ENCODE measurements at places on chromosomes 3 and 15.

DNA sequence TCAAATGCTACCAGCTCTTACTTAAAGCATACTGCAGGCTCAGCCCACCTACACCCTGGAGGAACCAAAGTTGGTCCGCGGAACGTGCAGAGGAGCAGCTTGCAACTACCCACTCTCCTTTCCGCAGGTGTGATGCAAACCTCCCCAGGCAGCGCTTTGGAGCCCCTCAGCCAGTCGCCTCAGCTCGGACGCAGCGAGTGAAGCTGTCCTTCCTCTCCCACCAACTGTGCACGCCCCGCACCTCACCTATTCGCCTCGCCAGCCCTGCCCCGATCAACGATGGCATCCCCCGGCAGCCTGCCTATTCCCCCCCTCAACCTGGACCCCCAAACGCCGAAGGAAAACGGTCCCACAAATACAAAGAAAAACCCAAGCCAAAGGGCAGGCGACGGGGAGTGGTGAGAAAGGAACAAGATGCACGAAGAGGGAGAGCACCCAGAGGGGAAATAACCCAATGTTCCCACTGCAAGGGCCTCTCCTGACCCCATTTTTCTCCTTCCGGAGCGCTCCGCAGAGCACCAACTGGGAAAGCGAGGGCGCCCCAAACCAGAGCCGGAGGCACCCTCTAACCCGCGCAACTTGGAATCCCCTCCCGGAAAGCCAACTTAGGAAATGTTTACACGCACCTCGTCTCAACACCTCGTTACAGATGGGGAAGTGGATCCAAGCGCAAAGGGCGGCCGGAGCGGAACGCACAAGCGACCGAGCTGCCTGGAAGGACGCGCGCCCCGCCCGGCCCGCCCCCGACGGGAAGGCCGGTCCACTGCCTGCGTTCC lies 665 bp downstream of the GLB1 start:
- DNase-seq: peak; percentile 25

DNA sequence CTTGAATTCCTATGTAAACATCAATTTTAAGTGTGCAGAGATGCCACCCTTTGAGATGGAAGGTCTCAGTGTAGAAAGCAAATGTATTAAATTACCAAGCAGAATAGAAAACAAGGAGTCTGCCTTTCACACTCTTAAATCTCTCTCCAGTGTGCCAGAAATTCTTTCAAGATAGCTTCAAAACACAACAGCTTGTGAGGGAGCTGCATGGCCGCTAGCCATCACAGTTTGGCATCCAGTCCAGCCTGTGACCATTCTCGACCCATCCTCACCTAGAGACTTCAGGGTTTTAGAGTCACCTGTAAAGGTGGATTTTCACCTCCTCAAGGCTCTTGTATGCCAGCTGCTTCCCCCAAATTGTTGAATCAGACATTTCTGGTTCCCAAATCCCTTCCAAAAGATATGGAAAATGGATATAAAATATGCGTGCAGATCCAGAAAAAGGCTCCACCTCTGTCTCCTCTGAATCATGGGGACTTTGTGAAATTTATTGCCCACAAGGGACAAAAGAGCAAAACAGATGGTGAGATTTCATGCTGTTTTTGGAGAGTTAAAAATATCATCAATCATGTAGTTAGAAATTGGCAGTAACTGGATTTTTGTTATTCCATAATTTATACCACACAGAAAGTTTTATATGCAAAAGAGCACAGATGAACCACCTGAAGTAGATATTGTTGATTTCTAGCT lies 114.2 kb upstream of the THRB start:
- DNase-seq: no peak

GRCh38 chr3:172213904-172214303 lies 174.5 kb downstream of the FNDC3B start:
- DNase-seq: no peak

DNA sequence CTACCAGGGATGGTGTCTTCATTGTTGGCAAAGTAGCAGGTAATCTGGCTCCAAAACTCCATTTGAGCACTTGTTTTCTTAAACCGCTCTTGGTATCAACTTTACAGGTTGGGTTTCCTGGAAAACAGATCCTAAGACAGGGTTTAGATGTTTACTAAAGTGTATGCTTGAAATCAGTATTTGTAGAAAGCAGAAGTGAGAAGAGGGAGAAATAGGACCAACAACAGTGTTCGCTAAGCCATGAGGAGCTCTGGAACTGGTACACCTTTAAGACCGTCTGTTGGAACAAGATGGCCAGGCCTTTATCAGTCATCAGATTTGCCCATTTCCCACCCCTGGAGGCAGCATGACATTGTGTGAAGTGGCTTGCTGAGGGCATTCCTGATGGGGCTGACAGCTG lies 171.0 kb upstream of the COL8A1 start:
- no peak for DNase-seq

DNA sequence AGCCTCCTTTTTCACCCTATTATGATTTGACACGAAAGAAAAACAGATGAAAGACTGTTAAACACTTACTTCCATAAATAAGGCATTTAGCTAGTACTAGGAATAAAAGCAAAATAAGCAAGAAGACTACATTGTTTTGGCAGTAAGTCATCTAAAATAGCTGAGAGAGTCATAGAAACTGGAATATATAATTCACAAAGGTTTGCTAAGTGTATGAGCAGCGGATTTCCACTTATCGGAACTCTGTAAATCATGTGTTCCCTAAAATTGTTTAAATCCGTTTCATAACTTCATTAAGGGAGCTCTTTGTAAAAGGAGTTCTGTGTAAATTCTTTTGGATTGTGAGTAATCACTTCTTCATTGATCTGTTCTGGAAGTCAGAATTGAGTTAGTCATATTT lies 202.5 kb upstream of the CBLB start:
- no peak for DNase-seq

DNA sequence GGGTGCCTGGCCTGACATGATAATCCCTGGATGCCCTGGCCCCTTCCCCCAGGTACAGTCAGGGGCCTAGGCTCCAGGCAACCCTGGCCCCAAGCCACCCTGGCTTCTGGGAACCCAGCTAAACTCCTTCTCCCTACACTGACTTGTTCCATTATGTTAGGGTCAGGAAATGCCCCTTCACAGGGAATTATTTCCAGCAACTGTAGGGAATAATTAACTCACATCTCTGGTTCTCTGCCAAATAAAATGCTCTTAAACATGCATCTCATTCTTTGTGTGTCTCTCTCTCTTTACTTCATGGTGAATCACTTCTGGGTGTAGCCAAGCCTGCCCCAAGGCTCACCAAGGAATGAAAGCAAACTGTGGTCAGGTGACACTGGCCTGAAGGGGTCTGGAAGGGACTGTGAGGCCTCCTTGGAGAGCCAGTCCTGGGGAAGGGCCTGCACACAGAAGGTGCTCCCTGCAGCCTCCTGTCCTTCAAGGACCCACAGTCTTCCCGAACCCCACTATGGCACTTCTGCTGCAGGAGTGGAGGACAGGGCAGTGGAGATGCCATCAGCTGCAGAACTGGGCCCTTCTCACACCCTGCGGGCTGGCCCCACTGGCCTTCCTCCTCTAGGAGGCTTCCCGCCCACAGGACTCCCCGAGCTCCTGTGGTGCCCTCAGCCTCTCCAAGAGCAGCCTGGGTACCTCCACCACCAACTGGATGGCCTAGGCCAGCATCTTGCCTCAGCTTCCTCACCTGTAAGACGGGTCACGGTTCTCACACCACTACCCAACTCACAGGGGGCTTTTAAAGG lies 17.6 kb downstream of the TKT start:
- no peak for DNase-seq

DNA sequence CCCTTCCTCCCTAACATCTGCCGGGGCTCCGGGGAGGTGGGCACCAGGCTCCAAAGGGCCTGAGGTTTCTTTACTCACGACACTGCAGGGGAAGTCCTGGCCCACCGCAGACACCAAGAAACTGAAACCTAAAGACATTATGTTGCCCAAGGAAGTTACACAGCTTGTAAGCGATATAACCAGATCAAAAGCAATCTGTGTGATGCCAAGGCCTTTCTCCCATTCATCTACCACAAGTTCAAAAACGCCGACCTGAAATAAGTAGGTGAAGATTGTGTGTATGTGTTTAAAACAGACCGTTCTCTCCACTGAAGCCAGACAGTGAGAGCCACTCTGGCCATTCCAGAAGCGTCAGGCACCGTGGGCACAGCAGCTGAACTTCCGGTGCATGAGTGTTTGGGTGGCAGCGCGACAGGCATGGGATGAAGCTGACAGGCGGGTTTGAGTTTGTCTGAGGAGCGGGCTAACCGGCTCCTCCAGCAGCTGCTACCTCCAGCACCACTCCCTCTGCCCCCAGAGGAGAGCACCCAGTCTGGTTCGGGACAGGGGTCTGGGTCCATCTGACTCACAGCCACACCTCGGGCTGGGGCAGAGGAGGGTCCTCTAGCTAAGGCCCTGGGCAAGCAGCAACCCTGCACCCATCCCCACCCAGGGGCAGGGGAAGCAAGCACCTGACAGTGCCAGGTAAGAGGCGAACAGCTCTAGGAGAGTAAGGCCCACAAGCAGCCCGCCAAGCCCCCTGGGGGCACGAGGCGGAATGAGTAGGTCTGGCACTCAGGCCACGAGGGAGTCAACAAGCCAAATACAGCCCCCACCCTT lies 1.3 kb downstream of the TNK2 start:
- peak; percentile 49 for DNase-seq

GRCh38 chr3:54951405-54951804 lies 23.5 kb upstream of the LRTM1 start:
- no peak for DNase-seq

DNA sequence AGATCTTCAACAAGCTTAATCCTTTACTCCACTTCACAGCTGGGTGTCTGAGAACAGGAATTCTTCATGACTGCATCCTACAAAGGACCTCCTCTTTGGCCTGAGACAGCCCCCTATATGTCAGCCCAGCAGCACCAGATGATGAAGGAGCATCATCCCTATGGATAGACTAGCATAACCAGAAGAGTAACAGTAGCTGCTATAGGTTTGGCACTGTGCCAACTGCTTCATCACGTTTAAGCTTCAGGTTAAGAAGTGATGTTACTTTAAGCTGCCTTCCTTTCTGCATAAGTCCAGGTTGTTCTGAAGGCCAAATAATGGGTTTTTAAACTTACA lies 50.6 kb downstream of the CMSS1 start:
- DNase-seq: no peak

- no peak for DNase-seq
Measured at GRCh38 chr3:48137425-48137999, 50.7 kb downstream of the CDC25A start.

DNA sequence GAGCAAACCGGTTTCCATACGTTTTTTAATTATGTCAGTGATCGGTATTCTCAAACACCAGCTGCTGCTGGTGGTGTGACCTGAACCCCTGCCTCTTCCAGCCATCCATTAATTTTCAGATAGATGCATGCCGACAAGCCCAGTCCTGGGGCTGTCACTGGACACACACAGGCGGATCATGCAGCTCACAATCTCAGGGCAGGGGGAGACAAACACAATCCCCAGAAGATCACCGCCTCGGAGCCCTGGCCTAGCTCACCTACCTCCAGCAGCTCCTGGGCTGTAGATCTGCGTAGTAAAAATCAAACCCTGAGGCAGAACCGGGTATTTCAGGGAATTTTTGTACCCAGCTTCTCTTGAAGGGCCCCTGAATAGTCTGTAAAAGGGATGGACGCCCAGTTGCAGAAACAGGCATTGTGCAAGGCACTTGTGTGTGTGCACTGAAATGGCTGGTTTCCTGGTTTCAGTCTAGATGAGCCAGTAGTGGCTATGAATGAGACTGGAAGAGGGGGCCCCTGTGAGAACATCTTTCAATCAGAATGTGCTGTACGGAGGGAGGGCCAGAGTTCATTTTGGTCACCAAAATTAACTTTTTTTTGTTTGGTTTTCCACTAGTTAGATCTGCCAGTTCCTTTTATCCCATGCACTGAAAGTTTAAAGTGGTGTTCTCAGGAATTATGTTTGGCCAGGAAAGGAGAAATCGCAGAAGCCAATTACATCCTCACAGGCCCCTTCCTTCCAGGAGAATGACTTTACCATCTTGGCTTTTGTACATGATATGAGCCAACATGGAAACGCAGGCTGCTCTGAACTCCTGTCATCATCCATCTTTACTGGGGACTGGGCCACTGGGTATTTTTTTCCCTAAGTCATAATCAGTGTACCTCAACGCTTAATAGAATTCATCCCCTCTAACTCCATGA lies 55.0 kb upstream of the RPL32 start:
- no peak for DNase-seq

DNA sequence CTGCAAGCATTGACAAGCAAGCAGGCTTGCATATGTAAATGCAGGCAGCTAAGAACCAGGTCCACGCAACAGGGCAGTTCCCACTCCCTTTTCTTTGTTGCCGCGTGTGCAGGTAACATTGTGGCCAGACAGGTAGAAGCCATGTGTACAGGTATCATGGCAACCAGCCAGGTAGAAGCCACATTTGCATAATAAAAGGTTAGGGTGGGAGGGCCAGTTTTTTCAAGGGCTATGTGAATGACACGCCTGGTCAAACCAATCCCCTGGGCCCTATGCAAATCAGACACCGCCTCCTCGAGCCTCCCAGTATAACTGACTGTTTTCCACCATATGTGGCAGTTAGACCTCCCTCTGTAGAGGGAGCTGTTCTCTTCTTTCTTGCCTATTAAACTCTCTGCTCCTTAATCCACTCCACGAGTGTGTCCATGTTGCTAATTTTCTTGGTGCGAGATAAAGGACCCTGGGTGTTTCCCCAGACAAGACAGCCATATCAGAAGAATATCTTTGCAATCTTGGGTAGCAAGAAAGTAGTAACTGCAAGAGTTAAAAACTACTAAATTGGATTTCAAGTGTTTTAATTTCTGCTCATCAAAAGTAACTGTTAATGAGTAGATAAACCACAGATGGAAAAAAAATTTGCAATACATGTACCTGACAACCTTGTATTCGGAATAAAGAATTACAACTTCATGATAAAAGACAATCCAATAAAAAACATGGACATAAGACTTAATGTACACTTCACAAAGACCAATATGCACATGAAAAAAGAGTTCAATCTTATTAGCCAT lies 21.8 kb downstream of the PCOLCE2 start:
- DNase-seq: no peak

- no peak for DNase-seq
Measured at GRCh38 chr15:100878130-100878529, 1.5 kb upstream of the ALDH1A3 start.

DNA sequence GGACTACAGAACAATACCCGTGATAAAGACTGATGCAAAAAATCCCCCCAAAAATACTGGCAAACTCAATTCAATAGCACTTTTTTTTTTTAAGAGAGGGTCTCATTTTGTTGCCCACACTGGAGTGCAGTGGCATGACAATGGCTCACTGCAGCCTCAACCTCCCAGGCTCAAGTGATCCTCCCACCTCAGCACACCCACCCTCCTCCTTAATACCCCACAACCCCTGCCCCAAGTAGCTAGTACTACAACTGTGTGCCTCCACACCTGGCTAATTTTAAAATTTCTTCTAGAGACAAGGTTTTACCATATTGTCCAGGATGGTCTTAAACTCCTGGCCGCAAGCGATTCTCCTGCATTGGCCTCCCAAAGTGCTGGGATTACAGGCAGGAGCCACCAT lies 11.4 kb downstream of the TOP2B start:
- no peak for DNase-seq
